ENCODE measurements at places on chromosomes 3 and 15.

DNA sequence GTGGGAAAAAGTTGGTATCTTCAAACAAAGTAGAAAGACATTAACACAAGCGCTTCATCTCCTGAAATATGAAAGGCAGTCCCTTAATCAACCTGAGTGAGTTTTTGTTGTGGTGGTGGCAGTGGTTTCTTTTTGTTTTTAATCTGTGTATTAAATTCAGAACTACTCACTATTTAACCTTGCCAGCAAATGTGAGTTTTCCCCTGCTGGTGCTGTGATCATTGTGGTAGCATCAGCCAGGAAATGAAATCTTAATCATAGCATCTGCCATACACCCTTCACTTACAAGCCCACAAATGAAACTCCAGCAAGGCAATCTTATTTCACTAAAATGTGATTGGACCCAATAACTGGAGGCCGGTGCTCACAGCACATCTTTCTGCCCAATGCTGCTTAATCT, 229.7 kb downstream of the SHOX2 start:
- no peak for DNase-seq

DNA sequence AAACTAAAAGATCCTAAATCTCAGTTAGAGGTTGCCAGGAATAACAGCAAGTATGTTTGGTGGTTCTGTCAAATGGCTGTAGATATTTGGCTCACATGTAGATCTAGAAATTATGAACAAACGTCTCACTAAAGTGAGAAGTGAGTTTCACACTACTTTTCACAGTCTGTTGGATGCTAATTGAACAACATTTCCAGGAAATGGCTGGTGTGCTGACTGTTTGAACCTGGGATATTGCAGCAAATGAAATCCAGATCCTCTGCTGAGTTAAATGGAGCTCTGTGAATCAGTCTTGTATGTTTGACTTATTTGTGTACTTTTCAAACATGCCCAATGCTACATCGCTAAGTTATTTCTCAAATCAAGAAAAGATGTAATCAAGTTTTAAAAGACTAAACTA, 21.3 kb upstream of the RSL24D1 start:
- DNase-seq: no peak

- no peak for DNase-seq
Measured at GRCh38 chr3:159356606-159357005, 554.8 kb downstream of the MFSD1 start.

DNA sequence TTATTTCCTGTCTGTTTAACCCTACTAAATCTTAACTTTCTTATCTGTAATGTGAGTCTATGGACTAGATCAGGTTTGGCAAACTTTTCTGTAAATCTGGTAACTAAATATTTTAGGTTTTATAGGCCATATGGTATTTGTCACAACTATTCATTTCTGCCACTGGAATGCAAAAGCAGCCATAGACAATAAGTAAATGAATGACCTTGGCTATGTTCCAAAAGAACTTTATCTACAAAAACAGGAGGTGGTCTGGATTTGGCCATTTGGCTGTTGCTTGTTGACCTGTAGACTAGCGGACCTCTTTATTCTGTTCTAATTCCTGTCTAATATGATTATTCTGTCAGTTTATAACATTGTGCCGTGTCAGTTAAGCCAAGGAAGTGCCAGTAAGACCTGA, 314.2 kb downstream of the LPP start:
- no peak for DNase-seq

DNA sequence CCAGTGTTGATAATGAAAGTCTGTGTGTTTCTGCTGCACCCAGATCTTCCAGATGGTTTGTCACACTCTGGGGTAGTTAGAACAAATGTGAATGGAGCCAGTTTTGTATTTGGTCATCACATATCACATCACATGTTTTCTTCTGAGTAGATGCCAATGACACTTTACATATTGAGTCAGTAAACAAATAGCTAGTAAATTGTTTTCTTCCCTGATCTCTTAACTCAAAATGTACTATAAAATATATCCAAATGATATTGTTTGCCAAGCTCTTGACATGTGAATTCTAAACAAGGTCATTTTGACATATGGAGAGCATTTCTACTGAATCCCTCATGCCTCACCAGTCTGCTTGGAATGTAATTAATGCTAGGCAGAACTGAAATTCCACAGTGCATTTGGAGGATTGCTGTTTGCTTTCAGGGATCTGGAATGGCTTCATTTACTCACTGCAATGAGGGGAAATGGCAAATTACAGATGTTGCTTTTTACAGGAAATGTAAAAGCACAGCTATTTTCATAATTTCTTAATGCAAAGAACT, 45.0 kb downstream of the PDHB start:
- no peak for DNase-seq

DNA sequence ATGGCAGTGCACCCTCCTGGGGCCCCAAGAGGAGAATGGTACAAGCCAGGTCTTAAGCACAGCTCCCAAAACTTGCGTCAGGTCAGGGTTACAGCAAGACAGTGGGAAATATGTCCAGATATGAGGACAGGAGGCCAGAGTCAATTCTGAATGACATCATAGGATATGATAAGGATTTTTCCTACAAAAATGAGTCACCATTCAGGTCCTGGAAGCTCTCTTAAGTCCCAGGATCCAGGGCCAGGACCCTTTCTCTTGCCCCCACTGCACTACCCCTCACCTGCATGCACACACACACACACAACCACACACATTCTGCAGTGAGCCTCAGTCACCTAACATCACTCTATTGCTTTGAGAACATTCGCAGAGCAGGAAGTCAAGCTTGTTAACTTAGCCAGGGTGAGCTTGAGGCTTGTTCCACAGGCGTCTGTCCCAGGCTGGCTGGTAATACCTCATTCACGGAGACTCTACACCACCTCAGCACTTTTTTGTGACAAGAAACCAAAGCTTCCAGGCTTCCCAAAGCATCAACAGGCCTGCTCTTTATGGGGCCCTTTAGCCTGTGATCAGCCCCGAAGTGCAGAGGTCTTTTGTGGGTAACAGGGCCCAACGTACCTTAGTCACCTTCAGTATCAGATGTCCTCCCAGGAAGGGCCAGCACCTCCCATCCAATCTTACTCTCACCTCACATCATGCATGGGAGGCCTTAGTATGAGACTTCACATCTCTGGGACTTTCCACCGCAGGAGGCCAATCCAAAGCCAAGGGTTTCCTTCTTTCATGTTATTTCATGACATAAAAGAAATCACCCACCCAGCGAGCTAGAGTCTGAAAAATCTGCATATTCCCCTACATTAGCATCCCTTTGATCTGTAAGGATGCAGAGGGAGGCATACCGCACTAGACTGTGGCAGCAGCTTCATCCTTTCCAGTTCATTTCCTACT, 74.0 kb upstream of the LIPC start:
- no peak for DNase-seq

DNA sequence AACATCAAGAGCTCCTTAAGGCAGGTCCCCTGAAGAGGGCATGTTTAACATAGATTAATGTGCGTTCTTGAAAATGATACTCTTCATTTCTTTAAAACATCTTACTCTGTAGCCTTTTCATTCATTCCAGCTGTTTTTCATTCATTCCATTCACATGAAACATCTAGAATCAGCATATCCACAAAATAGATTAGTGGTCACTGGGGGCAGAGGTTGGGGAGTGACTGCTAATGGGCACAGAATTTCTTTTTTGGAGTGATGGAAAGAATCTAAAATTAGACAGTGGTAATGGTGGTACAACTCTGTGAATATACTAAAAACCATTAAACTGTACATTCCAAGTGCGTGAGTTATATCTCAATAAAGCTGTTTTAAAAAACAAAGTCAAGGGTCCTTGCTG, 15.4 kb upstream of the CXCR6 start:
- DNase-seq: no peak

DNA sequence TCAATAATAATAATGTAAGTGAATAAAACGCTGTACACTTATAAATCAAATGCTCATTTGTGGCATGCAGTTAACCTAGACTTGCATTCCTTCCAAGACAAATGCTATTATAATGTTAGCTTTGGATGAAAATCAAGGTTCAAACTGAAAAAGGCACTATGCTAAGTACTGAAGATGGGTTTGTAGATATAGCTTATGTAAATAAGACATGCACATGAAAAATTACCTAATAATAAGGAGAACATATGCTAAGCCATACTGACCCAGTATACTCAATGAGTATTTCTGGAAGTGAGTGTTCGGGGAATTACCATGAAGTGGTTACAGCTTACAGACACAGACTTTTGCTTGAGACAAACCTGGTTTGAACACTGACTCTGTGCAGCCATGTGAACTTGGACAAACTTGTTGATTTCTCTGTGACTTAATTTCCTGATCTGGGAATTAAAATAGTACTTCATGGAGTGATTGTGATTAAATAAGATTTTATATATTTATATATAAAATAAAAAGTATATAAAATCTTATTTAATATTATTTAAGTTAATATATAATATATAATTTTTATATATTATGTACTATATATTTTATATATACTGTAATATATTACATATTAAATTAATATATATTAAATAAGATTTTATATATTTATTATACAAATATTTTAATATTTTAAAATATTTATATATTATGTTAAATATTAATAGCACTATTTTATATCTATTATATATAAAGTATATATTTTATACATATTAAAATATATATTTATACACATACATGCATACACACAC, 159.2 kb downstream of the ZPLD1 start:
- no peak for DNase-seq

GRCh38 chr3:174854987-174855386, 4.1 kb upstream of the NAALADL2 start:
- DNase-seq: no peak

DNA sequence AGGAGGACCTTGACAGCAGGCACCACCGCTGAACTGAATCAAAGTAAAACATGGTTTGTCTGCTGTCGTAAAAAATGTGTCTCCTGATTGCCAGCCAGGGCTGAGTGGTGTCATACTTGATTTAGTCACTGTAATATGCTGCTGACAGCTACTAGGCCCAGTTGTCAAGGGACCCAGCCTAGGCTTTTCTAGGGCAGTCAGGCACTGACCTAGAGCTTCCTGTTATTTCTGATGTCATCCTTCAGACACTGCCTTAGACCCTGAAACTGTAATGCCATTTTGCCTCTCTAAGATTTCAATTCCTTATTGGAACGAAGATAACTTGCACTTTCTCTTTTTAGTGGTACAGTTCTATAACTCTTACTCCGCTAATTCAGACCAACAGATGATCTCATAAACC, 2.6 kb upstream of the MRPL3 start:
- no peak for DNase-seq

GRCh38 chr3:108410531-108410984, 99.8 kb downstream of the MYH15 start:
- DNase-seq: no peak

GRCh38 chr3:155702745-155703591, 41.9 kb downstream of the PLCH1 start:
- no peak for DNase-seq

GRCh38 chr15:48395521-48396011, 64.3 kb downstream of the DUT start:
- DNase-seq: no peak

DNA sequence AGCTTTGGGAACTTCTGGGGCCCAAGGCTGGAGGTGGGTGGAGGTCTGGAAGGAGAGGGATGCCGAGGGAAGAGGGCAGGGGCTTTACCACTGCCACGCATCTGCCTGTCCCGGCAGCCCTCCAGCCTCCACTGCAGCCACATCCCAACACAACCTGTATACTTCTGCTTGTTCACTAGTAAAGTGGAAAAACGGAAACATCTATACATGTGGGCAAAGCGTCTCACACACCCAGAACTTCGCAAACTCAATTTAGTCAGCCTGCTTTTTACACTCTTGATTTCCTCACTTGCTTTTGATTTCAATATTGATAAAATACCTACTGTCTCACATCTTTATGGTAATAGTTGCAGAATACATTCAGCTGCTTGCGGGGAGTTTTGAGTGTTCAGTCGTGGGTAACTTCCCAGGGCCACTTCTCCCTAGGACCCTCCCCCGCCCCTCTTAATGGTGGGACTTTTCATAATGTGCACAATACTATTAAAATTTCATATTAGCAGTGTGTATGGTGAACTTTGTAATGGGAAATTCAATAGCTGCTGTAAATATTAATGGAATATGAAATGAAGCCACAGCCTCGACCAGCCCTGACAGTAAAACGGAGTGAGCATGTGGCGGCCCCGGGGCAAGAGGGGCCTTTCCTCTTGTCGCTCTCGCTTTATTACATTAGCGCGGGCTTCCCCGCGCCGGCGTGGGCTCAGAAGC, 85.2 kb downstream of the NR2F2 start:
- DNase-seq: no peak

- DNase-seq: no peak
Measured at GRCh38 chr3:44984335-44984734, 8.3 kb downstream of the EXOSC7 start.

GRCh38 chr15:82849556-82850512, 40.4 kb downstream of the WHAMM start:
- peak; percentile 50 for DNase-seq

DNA sequence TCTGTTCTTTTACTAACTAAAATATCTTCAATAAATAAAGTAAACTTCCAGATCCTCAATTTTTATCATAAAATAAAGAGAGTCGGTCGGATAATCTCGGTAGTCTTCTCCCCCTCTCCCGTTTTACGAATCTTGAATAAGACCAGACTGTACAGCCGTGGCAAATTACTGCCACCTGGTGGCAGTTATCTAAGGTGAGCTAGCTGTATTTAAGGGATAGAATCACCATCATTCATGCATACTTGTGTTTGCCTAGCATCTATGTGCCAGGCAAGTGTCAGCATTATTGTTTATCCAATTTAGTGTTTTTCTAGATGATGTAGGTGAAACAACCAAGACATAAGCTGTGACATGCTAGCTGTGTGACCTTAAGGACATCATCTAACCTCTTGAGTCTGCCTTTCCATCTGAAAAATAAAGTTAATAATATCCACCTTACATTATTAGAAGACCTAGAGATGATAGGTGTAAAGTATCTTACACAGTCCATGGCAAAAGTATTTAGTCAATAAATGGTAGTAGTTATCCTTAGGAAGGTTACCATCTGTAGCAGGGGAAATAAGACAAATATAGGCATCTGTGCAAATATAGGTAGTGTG, 21.3 kb downstream of the DUT start:
- DNase-seq: peak; percentile 18

GRCh38 chr3:22496641-22497040, 706.5 kb upstream of the UBE2E2 start:
- DNase-seq: no peak

DNA sequence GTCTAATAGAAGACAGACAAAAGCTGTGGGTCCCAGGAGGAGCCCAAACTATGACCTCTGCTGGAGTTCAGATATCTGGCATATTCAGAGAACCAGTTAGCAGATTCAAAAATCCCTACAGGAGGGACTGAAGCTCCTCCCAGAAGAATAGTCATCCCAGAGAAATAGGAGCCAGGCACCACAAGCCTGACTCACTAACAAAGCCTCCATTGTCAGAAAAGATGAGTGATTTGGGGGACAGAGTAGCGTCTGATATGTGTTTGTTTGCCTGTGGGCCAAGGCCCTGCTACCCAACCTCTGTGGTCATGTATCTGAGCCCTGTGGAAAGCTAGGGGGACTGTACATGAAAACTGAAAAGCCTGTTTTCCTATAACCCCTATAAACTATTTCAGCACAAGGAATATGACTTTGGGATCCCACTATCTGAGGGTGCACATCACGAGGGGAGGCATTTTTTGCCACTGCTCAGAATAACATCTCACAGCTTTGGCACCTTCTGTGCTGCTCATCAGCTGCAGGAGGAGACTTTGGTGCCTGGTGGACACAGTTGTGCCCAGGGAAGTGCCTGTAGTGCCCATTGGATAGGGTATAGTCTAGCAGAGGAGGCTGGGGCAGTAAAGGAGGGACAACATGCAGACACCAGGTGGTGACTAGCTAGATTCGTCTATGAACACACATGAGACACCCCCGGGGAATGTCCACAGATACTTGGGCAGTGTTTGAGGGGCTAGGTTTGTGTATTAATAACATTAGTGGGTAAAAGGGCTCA, 9.7 kb upstream of the LARP6 start:
- DNase-seq: no peak

GRCh38 chr15:90956274-90957030, 1.8 kb downstream of the RCCD1 start:
- DNase-seq: peak; percentile 73

All from stimulated activated CD4-positive, alpha-beta T cell treated with anti-CD3 and anti-CD28 coated beads, Interleukin-2, amount 100 ng/mL, for 48 hours (primary cell).